ENCODE measurements at places on chromosomes 5 and 9.

DNA sequence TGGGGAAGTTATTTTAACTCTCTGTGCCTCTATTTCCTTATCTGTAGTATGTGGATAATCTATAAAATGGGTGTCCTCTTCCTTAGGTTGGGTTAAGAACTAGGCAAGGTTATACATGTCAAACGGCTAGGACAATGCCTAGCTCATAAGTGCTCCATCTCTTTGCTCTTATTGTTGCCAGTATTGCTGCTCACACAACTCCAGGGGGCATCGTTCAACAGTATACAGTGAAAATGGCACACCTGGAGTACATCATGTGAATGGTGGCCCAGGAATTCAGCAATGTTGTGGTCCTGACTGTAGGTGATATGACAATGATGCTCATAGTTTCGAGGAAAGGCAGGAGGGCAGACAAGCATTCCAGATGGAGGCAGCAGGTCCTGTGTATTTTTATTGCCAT, 30.1 kb downstream of the SLIT3 start:
- no peak for DNase-seq

DNA sequence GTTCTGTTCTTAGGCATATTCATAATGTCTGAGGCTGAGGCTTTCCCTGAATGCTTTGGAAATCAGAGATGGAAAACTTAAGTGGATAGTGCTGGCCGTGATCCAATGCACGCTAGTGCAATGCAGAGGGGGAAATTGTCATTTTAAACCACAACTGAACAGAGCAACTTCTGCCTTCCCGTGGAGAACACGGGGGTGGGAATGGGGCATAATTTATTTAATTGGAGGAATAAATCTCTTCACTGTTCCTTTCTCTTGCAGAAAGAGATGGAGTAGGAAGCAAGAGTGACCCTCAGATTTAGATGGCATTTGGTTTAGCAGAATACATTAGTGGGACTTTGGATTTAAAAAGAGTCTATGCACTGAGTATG, 22.9 kb upstream of the NREP start:
- no peak for DNase-seq

DNA sequence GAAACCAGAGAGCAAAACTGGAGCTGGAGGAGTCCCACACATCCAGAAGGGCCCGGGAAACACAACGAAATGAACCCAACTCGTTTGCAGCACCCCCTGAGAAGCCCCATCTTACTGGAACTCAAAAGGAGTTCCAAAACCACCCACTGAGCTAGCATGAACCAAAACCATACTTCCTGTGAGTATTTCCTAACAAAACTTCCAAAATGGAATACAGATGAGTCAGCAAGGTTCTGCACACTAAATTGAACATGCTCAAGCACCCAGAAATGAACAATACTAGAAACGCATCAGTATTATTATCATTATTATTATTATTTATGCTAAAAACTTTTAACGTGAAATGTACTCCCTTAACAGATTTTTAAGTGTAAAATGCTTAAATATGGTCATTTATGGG, 8.0 kb upstream of the SPOCK1 start:
- no peak for DNase-seq

DNA sequence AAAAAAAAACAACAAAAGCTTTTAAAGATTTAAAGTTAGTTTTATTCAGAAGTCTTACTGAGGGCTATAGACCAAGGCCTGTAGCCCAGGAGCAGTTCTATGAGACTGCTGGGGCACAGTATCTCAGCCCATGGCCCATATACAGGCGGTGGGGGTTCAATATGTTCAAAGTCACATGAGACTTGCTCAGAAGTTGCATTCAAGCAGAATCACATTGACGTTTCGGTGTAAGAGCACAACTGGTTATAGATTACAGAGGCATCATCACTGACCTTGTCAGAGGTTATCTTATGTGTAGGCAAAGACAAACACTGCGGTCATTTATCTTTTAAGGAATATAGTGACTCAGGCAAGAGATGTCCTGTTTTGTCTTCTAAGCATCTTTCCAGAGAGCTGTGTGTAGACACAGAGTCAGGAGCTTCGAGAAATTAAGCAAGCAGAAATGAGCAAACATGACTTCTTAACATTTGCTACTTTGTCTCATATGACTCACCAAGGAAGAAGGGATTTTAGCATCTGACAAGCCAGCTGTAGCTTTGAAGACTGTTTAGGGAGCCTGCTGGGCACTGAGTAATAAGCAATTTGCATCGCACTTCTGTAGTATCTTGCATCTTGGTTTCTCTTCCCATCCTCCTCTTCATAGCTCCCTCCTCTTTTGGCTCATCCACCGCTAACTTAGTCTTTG, 12.9 kb upstream of the F2RL1 start:
- no peak for DNase-seq

DNA sequence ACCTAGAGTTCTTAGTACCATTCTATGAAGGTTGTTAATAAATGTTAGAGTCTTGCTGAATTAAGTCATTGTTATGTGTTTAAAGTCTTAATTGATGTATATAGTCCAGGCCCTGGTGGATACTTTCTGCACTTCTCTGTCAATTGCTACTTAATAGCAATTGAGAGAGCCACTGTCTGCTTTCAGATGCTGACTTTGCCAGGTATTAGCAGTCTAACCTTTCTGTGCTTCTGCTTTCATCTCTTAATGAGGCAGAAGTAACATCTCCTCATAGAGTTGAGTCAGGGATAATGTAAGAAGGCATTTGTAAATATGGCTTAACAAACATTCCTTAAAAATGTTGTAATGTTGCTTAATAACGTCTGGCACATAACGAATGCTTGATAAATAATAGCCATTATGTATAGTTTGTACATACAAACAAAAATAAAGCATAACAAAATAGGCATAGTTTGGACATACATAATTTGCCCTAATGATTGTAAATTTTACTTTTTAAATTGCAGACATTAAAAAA, 28.3 kb downstream of the RASGRF2 start:
- DNase-seq: no peak

GRCh38 chr9:82930116-82930515, 132.8 kb downstream of the RASEF start:
- no peak for DNase-seq

DNA sequence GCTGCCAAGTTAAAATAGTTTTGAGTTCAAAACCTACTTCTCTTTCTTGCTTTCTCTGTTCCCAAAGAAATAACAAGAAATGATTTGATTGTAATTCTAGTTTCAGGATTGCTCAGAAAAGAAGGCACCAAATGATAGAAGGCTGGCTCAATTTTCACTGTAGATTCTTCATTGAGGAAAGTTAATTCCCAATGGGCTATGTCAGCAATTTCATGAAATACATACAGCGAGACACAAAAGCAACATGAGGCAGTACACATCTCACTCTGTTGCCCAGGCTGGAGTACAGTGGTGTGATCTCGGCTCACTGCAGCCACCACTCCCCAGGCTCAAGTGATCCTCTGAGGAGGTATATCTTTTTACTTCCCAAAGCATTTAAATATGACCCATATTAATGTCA, 1659.9 kb upstream of the C9orf72 start:
- no peak for DNase-seq

All from OCI-LY7 (cell line).